ENCODE measurements at places on chromosomes 2 and 18.

DNA sequence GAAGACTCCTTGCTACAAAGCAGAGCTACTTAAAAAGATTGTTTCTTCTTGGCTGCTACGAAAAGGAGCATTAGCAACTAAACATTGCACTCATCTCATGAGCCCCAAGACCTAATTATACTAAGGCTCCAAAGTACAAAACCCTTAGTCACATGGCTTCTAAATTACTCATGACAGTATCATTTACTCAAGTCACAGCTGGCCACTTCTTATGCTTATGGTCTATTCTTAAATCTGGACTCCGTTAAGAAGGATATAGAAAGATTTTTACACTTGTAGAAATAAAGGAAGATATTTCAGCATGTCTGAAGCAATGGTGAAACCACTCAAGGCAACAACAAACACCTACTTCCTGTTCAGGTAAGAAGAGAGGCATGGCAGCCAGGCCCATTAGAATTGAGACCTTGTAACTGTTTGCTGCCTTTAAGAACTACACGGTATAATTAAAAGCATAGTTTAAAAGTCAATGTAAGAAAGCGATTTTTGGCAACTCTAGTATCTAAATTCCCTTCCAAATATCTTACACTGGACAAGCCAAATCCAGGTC lies 12.7 kb downstream of the ANKRD44 start:
- no peak for DNase-seq

- DNase-seq: no peak
Observed at GRCh38 chr2:9613291-9613690, 17.5 kb downstream of the YWHAQ start.

DNA sequence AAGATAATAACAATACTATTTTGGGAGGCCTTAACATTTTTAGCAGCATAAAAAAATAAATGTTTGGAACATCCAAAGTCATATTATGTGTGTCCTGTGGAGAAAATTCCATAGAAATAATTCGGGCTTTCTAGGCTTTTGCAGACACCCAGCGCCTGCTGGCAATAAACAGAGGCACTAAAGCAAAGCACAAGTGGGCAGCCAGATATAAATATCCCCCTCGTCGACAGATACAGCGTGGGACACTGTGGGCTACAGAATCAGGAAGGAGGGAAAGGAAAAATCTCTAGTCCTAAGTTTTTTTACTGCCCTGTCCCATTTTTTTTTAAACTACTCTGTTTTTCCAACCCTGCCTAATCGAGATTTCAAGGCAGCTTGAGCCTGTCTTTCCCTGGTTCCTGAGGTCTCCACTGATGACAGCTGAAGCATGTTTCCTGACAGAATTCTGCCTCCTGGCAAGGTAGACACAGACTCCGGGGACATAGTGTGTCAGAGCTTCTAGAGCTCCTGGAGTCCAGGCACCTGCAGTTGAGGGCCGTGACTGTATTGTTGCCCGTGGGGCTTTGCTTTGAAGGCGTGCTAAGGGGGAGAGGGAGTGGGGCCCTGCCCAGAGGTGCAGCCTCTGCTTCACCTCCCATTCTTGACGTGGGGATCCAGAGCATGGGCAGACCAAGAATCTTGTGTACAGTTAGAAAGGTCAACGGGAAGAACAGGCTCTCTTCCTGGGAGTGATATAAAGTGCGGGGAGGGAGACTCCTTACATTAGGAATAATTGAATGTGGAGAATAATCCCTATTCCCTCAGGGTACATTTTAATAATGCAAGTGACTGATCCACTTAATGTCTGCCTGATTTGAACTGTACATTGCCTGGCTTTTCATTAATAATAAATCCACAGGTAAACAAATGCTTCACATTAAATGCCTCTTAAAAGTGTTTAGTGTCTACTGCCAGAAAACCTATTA lies 232.3 kb downstream of the DCC start:
- no peak for DNase-seq

GRCh38 chr18:55634545-55634944 lies 46.6 kb upstream of the TCF4 start:
- DNase-seq: no peak

GRCh38 chr2:98518101-98518500 lies 73.4 kb downstream of the INPP4A start:
- no peak for DNase-seq
